ENCODE measurements at places on chromosomes 3 and 15.

DNA sequence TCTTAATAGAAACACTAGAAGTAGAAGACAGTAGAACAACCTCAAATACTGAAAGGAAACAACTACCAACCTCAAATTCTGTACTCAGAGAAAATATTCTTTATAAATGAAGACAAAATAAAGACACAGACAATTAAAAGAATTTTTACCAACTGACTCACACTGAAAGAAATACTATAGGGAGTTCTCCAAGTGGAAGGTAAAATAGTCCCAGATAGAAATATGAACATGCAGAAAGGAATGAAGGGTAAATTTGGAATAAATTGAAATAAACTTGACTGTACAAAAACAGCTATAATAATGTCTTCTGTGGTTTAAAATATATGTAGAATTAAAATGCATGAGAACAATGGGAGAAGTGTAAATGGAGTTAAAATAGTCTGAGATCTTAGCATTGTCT lies 36.7 kb upstream of the CCDC174 start:
- H3K27me3 ChIP-seq: peaks cover 65% of the 10 kb centered on the region
- ATAC-seq: no peak
- no peak overlapping the region for H3K27ac ChIP-seq
- no peaks in the 10 kb centered on the region for H3K4me1 ChIP-seq
- no peak overlapping the region for H3K4me3 ChIP-seq

- H3K4me1 ChIP-seq: peaks cover 26% of the 10 kb centered on the region
- H3K27ac ChIP-seq: no peak overlapping the region
- ATAC-seq: no peak
Measured at GRCh38 chr3:64102147-64102546, 78.9 kb upstream of the PSMD6 start.

GRCh38 chr3:150349314-150350097 lies 58.6 kb upstream of the TSC22D2 start:
- H3K27me3 ChIP-seq: no peaks in the 10 kb centered on the region
- no peak for ATAC-seq
- no peak overlapping the region for H3K27ac ChIP-seq
- no peaks in the 10 kb centered on the region for H3K36me3 ChIP-seq

DNA sequence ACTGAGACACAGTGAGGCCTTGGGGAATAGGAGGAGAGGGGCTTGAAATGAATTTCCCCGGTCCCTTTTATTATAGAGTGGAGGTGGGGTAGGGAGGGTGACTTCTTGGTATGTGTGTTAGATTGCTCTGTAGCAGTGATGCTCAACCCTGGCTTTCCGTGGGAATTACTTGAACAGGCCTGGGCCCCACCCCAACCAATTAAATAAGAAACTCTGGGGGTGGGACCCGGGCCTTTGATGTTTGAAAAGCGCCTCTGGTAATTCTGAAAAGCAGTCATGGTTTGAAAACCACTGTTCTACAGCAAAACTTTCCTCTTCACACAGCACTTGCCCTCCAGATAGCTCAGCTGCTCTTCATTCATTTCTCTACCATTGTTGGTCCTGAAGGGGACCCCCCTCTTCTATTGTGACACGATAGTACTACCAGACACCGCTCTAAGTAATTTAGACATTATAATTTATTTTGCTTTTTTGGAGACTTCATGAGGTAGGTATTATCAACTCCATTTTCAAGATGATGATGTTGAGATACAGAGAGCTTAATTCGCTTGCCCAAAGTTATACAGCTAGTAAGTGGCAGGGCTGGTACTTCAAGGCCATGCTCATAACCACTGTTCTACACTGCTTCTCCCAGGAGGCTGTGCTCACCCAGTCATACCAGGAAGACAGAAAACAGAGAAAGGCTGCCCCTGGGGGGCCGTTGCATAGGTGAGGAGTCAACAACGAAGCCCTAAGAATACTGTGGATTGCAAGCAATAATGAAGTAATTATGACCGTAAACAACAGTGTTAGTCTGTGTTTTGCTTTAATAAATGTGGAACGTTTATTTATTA lies 176.2 kb downstream of the PEX5L start:
- no peak overlapping the region for H3K27ac ChIP-seq
- H3K4me1 ChIP-seq: no peaks in the 10 kb centered on the region
- H3K36me3 ChIP-seq: no peaks in the 10 kb centered on the region
- ATAC-seq: peak; percentile 47
- H3K4me3 ChIP-seq: no peak overlapping the region

DNA sequence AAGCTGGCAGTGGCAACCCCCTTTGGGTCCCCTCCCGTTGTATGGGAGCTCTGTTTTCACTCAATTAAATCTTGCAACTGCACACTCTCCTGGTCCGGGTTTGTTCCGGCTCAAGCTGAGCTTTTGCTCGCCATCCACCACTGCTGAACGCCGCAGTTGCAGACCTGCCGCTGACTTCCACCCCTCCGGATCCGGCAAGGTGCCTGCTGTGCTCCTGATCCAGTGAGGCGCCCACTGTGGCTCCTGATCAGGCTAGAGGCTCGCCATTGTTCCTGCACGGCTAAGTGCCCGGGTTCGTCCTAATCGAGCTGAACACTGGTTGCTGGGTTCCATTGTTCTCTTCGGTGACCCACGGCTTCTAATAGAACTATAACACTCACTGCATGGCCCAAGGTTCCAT lies 22.8 kb downstream of the CHST2 start:
- no peak overlapping the region for H3K27ac ChIP-seq
- no peaks in the 10 kb centered on the region for H3K4me1 ChIP-seq
- H3K36me3 ChIP-seq: no peaks in the 10 kb centered on the region
- no peaks in the 10 kb centered on the region for H3K27me3 ChIP-seq
- ATAC-seq: no peak

DNA sequence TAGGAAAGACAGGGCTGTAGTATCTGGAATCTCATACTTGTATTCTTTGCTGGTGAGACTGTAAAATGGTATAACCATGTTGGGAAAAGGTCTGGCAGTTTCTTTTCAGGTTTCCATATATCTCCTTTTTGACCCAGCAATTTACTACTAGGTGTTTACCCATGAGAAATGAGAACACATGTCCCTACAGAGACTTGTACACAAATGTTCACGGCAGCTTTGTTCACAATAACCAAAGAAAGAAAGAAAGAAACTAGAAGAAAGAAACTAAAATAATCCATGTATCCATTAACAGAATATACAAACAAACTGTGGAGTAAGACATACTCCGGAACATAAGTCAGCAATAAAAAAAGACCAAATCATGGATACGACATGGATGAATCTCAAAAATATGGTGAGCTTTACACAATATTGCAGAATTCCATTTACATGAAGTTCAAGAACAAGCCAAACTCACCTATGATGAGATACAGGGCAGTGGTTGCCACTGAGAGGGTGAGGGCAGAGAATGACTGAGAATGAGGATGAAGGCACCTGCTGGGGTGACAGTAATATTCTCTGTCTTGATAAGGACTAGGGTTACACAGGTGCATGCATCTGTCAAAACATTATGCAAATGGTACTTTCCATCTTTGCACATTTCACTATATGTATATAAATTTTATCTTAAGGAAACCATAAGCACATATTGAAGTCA lies 2.7 kb downstream of the RFTN1 start:
- peaks cover 80% of the 10 kb centered on the region for H3K4me1 ChIP-seq
- ATAC-seq: peak; percentile 20
- peak overlapping the region; percentile 100 for H3K27ac ChIP-seq
- peak overlapping the region; percentile 99 for H3K4me3 ChIP-seq
- H3K27me3 ChIP-seq: peaks cover 10% of the 10 kb centered on the region
